ENCODE measurements at places on chromosomes 7 and 10.

DNA sequence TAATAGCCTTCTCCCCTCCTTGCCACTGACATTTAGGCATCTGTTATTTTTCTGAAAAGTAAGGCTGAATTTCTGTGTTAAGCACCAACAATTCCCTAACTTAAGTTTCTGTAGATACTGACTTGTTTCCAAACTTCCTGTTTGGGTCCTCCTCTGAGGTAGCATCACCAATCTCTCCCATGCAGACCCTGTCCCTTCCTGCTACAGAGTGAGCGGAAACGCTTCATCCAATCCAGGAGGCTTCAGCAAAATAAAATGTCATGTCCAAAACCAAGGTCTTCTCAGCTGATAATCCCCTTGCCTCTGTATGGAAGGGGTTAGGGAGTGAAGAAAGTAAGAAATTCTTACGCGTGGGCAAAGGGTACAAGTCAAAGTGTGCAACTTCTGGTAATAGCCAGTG lies 29.9 kb downstream of the XPNPEP1 start:
- DNase-seq, result no peak

- no peak for DNase-seq
These were observed 271.2 kb downstream of the MAGI2 start for GRCh38 chr7:79182283-79182682.

DNA sequence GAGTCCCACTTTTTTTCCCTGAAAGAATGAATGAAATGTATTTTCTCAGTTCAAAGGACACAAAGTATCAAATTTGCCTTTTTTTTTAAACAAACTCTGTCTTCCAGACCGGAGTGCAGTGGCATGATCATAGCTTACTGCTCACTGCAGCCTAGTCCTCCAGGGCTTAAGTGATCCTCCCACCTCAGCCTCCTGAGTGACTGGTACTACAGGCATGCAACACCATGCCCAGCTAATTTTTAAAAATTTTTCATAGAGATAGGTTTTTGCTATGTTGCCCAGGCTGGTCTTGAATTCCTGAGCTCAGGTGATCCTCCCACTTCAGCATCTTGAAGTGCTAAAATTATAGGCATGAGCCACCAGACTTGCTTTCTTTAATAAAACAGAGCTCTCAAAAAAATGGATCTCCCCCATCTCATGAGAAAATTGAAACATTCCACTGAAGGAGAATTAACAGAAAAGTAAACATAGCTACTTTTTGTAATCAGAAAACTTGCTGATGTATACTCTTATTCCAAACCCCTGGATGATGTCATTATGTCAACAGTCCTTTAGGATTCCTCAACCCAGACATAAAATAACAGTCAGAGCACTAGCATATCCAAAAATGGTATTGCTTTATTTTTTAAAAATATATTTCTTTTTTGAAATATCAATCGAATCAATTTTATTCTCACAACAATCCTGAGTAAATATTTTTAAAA lies 12.3 kb upstream of the TRDMT1 start:
- DNase-seq, result no peak

- no peak for DNase-seq
These were observed 676.4 kb upstream of the NRP1 start for GRCh38 chr10:34010891-34011290.

- DNase-seq, result no peak
These were observed 18.0 kb upstream of the VCL start for GRCh38 chr10:73979809-73980433.

GRCh38 chr10:34633374-34633773 lies 181.7 kb downstream of the PARD3 start:
- no peak for DNase-seq

DNA sequence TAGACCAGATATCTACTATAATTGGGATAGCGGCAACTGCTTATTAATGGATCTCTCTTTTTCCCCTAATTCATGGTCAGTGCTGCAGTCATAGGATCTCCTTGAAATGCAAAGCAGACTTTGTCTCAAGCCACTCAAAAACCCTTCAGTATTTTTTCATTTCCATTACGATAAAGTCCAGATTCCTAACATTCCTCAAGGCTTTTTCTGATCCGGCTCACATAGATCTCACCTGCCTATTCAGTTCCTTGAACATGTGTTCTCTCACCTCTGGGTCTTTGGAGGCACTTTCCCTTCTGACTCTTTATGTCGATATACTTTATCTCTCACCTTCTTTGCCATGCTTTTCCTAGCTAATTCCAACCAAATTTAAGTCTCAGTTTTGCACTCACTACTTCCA lies 25.7 kb upstream of the WASL start:
- no peak for DNase-seq

- no peak for DNase-seq
These were observed 16.5 kb downstream of the KNDC1 start for GRCh38 chr10:133176546-133176945.

GRCh38 chr7:22860784-22861482 lies 38.3 kb upstream of the TOMM7 start:
- DNase-seq, result peak; percentile 39

GRCh38 chr7:55563596-55564325 lies 8.5 kb downstream of the VOPP1 start:
- no peak for DNase-seq

DNA sequence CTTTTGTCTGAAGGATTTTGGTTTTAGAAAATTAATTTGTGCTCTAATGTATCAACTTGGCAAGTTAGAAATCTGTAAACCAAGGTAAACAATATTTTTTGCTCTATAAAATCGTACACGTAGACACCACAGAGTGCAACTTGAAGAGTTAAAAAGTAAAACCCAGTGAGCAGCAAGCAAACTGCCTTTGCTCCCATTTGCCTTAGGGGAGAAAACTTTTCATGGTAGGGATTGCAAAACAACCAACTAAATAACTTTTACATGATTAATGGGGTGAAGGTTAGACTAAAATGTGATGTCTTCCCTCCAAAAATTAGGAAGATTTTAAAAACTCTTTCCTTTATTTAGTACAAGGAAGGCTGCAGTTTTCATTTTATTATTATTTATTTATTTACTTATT lies 224.2 kb upstream of the LYZL1 start:
- DNase-seq, result no peak

DNA sequence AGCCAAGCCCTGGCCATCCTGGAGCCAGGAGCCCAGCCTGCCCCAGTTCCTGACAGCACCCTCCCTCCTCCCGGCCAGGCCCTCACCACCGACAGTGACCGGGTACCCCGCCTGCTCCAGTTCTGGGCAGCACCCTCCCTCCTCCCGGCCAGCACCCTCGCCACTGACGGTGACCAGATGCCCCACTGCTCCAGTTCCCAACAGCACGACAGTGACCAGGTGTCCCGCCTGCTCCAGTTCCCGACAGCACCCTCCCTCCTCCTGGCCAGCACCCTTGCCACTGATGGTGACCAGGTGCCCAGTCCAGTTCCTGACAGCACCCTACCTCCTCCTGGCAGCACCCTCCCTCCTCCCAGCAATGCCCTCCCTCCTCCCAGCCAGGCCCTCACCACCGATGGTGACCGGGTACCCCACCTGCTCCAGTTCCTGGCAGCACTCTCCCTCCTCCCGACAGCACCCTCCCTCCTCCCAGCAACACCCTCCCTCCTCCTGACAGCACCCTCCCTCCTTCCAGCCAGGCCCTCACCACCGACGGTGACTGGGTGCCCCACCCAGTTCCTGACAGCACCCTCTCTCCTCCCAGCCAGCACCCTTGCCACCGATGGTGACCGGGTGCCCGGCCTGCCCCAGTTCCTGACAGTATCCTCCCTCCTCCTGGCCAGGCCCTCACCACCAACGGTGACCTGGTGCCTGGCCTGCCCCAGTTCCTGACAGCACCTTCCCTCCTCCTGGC lies 40.3 kb downstream of the VIPR2 start:
- DNase-seq, result no peak

DNA sequence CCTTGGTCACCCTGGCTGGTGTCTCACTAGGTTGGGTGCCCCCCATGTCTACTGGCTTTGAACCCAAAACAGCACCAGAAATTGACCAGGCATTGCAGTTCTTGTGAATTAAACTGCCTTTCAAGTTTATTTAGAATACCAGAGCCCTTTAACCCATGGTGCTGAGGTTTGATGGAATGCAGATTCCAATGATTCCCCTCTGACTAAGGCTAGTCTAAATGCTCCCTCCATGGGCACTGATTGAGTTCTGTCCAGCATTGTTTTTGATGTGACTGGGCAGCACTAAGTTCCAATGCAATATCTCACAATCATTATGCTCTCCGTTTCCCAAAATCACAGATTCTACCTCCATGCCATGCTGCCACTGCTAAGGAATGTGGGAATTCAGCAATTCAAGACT lies 1047.4 kb upstream of the LRRN3 start:
- no peak for DNase-seq

GRCh38 chr10:12720217-12720981 lies 281.1 kb downstream of the CCDC3 start:
- DNase-seq, result no peak

GRCh38 chr7:95491634-95492314 lies 6.0 kb downstream of the ASB4 start:
- DNase-seq, result no peak

GRCh38 chr7:26879671-26880070 lies 15.3 kb upstream of the SKAP2 start:
- DNase-seq, result no peak

GRCh38 chr10:132912713-132913558 lies 29.4 kb downstream of the CFAP46 start:
- no peak for DNase-seq

DNA sequence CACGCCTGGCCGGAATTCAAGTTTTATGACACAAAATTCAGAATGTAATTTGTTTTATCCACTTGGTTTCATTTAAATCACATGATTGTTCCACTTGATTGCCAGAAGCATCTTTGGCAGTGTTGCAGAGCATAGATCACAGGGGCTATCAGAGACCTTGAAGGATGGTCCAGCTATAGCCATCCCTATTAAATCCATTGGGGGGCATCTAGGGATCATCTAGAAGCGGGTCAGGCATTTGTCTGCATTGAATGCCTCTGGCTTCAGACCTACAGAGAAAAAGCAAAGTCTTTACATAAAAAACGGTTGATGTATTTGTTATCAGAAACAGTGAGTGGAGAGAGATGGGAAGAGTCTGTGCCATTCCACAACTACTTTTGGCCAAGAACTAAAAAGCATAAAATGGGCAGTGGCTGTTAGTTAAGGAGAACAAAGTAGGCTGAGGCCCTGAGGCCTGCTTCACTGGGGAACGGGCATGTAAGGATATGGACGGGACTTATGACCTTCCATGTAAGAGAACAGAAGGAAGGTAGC lies 146.3 kb downstream of the NXPH1 start:
- DNase-seq, result no peak

GRCh38 chr7:43764039-43764761 lies 5.7 kb downstream of the BLVRA start:
- DNase-seq, result peak; percentile 19

DNA sequence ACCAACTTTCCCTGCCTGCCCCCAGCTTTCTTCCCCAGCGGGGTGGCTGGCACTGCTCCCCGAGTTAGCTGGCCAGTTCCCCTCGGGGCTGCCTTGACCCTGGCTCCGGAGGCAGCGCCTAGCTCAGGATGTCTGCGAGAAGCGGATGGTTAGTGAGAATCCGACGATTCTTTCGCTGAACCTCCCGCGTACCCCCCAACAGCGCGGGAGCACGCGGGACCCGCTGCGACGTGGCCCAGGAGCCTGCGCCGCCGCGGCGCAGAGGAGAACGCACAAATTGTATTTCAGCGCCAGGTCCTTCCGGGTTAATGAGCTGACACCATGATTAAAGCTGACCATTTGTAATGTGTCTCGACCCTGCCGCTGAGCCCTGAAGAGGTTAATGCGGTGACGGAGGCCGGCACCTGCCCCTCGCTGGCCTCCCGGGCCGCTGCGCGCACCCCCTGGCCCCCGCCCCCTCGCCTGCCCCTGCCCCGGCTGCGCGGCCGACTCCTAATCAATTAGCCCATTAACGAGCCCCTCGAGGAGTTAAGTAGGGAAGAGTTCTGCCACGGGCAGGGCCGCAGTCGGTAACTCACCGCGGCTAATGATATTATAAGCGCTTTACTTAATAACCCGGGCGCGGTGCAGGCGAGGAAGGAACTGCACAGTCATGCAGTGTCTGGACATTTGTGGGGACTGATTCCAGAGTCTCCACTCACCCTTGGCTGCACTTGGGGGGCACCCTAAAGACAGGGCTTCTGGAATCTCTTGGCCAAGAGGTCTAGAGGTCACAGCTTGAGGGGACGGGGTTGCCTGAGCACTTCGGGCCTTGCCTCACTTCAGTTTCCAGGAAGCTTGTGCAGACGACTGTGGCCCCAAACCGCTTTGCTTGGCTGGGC lies 1.7 kb upstream of the HMX2 start:
- no peak for DNase-seq

- no peak for DNase-seq
These were observed 135.1 kb downstream of the CHN2 start for GRCh38 chr7:29329686-29330085.

GRCh38 chr7:95472581-95473161 lies 13.1 kb upstream of the ASB4 start:
- no peak for DNase-seq

GRCh38 chr10:8013619-8014018 lies 40.9 kb upstream of the GATA3 start:
- DNase-seq, result no peak

DNA sequence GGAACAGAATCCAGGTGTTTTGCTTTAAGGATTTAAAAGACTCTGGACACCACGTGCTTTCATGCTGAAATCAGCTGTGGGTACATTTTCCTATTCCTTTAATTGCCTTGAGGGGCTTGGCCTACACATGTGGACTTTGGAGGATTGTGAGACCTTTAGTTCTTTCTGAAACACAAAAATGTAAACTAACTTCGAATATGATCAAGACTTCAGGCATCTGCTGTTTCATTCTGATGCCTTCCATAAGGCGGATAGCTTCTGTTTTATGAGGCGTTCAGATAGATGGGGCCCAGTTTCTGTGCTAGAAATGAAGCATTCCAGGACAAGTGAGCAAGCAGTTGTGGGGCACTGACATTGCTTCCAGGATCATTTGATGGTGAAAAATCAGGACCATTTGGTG lies 1.5 kb upstream of the NOBOX start:
- DNase-seq, result no peak

- no peak for DNase-seq
These were observed 12.1 kb upstream of the TRUB1 start for GRCh38 chr10:114925587-114926586.

GRCh38 chr10:47318706-47319105 lies 3.5 kb upstream of the GDF2 start:
- DNase-seq, result no peak

Measured in CD4-positive, alpha-beta T cell treated with Interleukin-10 for 1 hour (primary cell).